ENCODE measurements at places on chromosomes 7 and 10.

DNA sequence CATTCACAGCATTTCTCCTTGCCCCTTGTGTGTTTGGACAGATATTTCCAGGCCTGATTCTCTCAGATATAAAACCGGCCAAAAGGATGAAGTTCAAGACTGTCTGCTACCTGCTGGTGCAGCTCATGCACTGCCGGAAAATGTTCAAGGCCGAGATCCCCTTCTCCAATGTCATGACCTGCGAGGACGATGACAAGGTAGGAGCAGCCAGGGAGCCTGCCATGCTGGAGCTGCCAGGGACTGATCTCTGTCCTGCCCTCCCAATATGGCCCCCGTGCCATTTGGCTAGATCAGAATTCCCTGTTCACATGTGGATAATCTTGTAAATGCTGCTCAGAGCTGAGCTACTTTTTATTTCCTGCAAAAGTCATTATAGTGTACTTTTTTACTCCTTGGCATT, 87.8 kb downstream of the ADCY1 start:
- no peaks in the 10 kb centered on the region for H3K36me3 ChIP-seq
- H3K4me3 ChIP-seq, result no peak overlapping the region
- no peaks in the 10 kb centered on the region for H3K4me1 ChIP-seq
- no peak overlapping the region for H3K27ac ChIP-seq

DNA sequence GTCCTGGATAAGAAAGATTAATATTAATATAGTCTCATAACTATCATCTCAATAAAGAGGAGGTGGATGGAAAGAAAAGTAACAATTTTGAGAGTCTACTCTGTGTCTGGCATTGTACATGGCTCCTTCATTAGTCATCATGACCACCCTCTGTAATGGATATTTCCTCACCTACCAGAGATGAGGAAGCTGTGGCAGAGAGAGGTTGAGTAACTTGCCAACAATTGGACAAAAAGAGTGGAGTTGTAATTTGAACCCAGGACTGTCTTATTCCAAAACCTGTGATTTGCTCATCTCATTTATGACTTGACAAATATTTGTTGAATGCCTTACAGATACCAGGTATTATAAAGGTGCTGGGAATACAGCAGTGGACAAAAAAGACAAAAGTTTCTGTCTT, 2.1 kb upstream of the IDE start:
- H3K4me1 ChIP-seq, result peaks cover 28% of the 10 kb centered on the region
- no peak overlapping the region for H3K27ac ChIP-seq
- no peaks in the 10 kb centered on the region for H3K36me3 ChIP-seq
- no peaks in the 10 kb centered on the region for H3K27me3 ChIP-seq
- DNase-seq, result no peak

DNA sequence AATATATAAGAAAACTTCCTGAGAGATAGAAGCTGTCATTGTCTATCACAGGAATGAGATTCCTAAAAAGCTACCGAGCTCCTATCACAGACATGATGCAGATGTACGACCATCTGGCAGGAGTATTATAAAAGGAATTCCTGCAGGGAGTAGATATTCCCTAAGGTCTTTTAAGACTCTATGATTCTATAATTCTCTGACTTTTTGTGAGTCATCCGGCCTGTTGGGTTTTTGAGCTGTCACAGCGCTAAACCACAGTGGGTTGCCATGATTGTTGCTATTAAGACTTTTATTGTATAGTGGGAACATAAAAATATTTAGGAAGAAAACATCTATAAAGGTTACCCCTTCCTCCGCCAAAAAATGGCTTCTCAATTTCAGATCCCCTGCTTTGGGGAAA, 223.4 kb downstream of the BMPER start:
- no peak for DNase-seq
- H3K36me3 ChIP-seq, result no peaks in the 10 kb centered on the region
- H3K4me3 ChIP-seq, result no peak overlapping the region
- H3K4me1 ChIP-seq, result no peaks in the 10 kb centered on the region
- H3K27me3 ChIP-seq, result no peaks in the 10 kb centered on the region
- no peak overlapping the region for H3K27ac ChIP-seq

DNA sequence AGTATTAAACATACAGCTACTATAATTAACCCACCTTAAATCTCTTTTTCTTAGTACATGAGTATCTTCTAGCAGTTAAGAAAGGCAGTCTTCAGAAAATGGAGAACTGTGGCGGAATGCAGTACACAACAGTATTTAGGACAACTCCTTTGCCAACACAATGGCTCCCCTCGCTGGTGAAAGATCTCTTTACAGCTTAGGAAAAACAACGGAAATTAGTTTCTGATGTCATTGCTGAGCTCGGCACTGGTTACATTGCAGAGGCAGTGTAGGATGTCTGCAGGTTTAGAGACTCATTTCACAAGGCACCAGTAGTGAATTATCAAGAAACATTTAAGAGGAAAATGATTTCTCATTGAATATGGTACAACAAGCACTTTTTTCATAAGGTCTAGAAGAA, 43.4 kb downstream of the GLRX3 start:
- H3K4me1 ChIP-seq, result no peaks in the 10 kb centered on the region
- H3K36me3 ChIP-seq, result peaks cover 50% of the 10 kb centered on the region
- no peak for DNase-seq
- H3K4me3 ChIP-seq, result no peak overlapping the region
- no peak overlapping the region for H3K27ac ChIP-seq

- no peak overlapping the region for H3K4me3 ChIP-seq
- H3K27me3 ChIP-seq, result no peaks in the 10 kb centered on the region
- DNase-seq, result no peak
- H3K27ac ChIP-seq, result no peak overlapping the region
- no peaks in the 10 kb centered on the region for H3K36me3 ChIP-seq
Measured at GRCh38 chr7:113159746-113160339, 41.5 kb upstream of the SMIM30 start.

Measured in tibial artery (tissue), 4 donors.